ENCODE measurements at places on chromosomes 3 and 15. TPM values are rescaled to one million over a fixed set of nuclear protein-coding genes. Genes with fewer than 3 reads are reported as not detected.

The GABRB3 gene
- total RNA-seq = not detected

The APOD gene
- total RNA-seq = 0.83 TPM

The LRRIQ4 gene
- not detected for total RNA-seq

The UBA7 gene
- 3.8 TPM for total RNA-seq

The EXD1 gene
- total RNA-seq = 0.37 TPM

The HESX1 gene
- total RNA-seq = 0.66 TPM

The LRRC31 gene
- not detected for total RNA-seq

The FAM81A gene
- total RNA-seq = 1.1 TPM

The MITF gene
- 16.1 TPM for total RNA-seq

The P2RY14 gene
- not detected for total RNA-seq

The TNFAIP8L3 gene
- total RNA-seq = 2.6 TPM

DNA sequence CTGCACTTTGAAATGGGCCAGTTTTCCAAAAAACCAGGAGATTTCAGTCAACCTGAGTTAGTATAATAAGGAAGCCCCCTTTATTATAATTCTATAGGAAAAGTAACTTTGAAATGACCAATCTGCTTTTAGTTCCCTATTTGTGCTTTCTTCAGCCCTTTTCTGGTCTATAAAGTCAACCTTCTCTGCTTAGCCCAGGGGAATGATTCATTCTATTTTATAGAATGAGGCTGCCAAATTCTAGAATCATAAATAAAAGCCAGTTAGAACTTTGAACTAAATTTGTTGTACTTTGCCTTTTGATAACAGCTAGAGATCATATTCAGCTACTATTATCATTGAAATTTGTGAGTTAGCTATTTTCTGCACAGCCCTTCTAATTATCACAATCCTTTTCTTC lies 24.7 kb downstream of the CIP2A start:
- no peak for DNase-seq

GRCh38 chr3:56788521-56788920 lies 13.2 kb downstream of the ARHGEF3 start:
- DNase-seq = no peak

DNA sequence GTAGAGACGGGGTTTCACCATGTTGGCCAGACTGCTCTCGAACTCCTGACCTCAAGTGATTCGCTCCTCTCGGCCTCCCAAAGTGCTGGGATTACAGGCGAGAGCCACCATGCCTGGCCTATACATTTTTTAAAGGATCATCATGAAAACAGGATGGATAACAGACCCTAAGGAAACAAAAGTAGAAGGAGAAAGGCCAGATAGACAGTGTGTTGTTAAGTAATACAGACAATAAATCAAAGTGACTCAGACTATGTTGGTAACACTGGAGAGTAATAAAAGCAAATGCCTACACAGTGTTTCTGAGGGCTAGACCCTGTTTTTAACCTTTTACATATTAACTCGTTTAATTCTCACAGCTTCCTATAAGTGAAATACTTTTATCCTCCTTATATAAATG lies 133.8 kb upstream of the MCTP2 start:
- DNase-seq = peak; percentile 11

DNA sequence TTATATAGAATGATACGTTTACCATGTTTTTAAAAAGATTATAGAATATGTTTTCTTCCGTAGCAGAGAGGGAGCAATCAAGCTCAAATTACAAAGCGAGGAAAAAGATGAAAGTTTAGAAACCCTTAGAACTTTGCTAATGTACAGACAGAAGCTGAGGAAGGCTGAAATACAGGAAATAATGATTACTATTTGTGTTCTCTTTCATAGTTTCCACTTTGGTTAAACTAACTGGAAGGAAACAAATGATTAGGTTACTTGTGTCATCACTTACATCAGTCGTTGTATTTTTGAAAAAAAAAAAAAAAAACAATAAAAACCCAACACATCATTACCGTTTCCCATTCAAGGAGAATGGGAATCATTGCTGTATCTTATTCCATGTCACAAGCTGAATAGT lies 337.8 kb upstream of the CBLB start:
- DNase-seq = no peak

DNA sequence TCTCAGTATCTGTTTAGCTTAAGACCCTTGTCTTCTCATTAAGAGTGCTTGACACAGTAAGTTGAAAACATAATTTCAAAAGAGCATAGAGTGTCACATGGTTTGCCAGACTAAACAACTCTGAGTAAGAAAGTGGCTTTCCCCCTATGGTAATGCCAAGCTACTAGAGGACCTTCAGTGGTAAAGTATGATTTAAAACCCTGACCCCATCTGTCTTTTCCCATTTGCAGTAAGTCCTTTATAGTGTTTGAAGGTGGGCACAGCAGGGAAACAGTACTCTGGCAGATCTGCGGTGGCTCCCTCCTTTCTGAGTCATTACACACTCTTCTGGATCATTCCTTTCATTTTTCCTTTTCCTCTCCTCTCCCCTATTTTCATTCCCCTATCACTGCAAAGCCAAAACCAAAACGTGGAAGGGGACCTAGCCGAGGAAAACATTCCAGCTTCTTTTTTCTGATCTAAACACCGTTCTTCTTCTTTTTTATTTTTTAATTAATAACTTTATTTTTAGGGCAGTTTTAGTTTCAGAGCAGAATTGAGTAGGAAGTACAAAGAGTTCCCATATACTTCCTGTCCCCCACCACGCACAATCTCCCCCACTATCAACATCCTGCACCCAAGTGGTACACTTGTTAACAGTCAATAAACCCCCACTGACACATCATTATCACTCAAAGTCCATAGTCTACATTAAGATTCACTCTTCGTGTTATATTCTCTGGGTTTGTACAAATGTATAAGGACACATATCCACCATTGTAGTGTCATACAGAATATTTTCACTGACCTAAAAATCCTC lies 74.7 kb downstream of the PPARG start:
- DNase-seq = no peak

DNA sequence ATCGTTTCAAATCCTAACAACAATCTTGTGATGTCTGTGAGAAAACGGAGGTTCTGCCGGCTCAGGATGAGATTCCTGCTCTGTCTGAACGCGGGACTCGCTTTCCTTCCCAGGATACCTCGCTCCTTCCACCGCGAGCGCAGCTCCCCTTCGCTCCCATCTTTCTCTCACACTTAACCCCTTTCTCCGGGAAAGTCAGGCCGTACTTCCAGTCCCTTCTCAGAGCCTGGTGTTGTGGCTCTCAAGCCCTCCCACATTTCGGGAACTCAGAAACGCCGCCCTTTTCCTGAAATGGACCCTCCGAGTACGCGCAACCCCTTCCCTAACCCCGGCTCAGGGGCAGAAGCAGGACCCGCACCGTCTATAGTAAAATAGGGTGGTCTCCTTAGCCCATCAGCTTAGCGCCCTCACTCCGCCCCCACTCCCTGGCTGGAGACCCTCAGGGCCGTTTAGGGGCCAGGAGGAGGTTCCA lies 378 bp upstream of the FEM1B start:
- DNase-seq = no peak

- DNase-seq = no peak
These were observed 86.0 kb upstream of the ABHD17C start for GRCh38 chr15:80609091-80609490.

DNA sequence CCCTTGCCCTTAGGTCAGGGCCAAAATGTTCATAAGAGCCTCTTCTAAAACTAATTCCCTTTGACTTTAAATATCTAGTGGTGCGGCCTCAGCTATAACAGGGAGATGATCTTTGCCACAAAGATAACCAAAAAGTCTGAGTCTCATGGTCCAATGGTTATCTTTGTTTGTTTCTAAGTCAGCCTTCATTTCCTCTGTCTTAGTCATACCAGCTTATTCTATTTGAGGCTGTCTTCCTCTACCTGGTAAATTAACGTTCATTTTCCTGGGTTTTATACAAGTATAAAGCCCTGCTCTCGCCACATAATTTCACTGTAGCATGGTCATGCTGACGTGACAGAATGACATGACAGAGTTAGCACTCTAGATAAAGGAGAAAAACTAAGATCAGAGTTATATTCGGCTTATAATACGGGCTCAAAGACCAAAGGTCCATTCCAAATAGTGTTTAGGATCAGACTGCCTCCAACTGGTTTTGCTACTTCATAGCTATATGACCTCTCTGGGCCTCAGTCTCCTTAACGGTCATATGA lies 18.4 kb downstream of the ZNF860 start:
- DNase-seq = no peak

DNA sequence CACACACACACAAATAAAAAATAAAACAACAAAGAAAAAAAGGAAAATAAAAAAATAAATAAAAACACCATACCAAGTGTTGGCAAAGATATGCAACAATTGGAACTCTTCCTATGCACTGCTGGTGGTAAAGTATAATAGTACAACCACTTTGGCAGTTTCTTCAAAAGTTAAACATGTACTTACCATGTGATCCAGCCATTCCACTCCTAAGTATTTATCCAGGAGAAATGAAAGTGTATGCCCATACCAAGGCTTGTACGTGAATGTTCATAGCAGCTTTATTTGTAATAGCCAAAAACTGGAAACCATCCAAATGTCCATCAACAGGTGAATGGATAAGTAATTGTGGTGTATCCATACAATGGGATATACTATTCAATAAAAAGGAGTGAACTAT lies 17.0 kb downstream of the WDR93 start:
- DNase-seq = no peak

- no peak for DNase-seq
These were observed 22.3 kb downstream of the CSPG5 start for GRCh38 chr3:47556351-47556750.

DNA sequence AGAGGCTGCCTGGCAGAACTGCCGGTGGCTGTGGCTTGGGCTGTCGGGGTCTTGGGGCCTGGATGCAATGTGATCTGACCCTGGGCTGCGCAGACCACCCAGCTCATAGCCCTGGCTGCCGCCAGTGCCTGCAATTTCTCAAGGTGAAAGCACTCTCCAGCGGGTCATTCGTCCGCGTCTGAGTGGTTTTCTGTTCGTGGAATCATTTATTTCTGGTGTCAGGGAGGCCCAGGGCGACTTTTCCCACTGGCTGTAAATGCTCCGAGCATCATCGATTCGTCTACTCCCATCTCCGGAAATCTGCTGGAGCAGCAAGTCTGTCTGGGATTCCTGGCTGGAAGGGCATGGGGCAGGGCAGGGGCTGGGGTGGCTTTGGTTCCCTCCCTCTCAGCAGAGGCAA lies 40.6 kb upstream of the ADPGK start:
- no peak for DNase-seq

DNA sequence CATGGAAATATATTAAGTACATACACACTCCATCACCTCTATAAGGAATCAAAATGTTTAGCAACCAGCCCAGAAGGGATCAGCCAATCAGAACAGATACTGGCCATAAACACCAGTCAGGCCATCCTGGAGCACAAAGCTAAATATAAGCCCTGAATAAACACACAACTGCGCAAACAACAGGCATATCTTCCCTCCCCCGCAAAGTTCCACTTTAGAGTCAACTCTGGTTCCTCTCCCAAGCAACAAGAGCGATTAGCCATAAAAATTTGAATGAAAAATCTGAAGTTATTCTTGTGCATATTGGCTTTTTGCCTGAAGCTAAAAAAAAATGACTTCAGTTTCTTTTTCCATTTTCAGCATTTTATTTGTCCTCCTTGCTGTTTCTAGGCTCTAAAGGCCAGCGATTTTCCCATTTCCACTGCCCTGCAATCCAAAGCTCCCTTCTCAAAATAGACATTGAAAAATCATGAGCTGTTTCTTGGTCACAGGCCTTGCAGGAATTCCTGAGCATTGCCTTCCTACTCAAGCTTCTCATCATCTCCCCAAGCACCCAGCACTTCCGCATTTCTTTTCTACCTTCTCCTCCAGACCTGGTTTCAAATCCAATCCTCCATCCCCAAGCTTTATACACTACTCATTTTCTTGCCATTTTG lies 247.9 kb downstream of the ZMAT3 start:
- no peak for DNase-seq

DNA sequence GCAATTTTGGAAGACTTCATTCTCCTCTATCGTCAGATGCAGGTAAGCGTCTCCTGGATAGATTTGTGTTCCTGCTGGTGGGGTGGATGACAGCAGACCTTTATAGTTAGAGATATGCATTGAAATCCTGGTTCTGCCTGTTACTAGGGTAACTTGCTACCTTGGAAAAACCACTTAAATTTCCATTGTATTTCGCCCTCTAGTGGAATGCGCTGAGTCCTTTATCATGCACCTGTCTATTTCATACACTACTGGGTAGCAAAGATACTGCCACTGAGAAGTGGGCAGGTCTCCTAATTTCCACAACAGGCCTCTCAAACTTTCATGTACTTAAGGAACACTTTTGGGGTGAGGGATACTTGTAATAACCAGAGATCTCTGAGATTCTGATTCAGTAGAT lies 209.5 kb upstream of the SUCLG2 start:
- DNase-seq = peak; percentile 34

DNA sequence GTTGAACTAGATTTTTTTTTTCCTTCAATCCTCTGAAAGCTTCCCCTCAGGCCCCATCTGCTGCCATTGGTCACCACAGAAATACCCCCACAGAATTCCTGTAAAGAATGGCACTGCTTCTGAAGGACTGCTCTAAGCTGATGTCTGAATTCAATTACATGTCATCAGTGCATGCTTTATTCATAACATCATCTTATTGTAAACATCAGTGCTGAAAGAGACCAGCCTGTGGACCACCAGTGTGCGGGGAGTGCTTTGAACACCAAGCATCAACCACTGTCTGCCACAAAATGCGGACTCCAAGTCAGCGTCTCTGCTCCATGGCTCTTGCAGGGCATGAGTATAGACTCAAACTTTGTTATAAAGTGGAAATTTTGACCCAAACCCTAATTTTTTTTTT lies 11.6 kb downstream of the PHLDB2 start:
- no peak for DNase-seq

- DNase-seq = no peak
These were observed 56.3 kb upstream of the ABI3BP start for GRCh38 chr3:101049532-101049931.

- peak; percentile 40 for DNase-seq
These were observed 22.6 kb upstream of the PEX5L start for GRCh38 chr3:180059356-180059755.

DNA sequence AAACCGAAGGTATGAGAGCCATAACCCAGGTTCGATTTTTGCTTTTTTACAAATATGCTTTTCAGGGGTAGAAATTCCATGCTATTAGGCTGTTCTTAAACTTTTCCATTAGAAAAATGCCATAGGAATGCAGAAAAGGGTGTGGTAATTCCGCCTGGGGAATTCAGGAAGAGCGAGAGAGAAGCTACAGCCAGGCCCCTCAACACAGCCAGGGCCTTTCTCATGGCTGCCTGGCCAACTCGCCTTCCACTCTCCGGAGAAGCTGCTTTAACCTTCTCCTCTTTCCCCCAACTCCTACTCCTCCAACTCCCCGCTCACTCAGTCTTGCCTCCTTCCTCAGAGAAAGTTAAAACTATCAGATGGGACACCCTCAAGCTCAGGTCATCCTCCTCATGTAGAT lies 9.1 kb upstream of the TICRR start:
- no peak for DNase-seq

All from MCF 10A (cell line).